NCI-H1930 (cell line): ENCODE measurements at places on chromosomes 2 and 18.

DNA sequence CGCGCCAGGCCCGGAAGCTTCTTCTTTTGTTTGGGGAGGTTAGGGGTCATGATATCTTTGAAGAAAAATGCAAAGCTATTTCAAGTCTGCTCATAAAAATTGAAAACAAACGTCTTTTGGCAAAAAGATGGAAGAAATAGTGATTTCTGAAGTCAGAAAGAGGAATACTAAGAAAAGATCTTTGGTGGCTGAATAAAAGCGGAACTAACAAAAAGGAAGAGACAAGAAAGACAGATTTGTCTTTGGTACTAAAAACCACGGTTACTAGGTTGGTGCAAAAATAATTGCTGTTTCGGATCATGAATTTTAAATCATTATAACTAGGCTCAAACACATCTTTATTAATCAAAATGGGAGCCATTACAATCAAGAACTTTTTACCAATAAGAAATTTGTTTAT, 164.6 kb upstream of the TRIB2 start:
- DNase-seq: no peak

- DNase-seq: no peak
Measured at GRCh38 chr2:58206785-58207184, 34.3 kb downstream of the FANCL start.

DNA sequence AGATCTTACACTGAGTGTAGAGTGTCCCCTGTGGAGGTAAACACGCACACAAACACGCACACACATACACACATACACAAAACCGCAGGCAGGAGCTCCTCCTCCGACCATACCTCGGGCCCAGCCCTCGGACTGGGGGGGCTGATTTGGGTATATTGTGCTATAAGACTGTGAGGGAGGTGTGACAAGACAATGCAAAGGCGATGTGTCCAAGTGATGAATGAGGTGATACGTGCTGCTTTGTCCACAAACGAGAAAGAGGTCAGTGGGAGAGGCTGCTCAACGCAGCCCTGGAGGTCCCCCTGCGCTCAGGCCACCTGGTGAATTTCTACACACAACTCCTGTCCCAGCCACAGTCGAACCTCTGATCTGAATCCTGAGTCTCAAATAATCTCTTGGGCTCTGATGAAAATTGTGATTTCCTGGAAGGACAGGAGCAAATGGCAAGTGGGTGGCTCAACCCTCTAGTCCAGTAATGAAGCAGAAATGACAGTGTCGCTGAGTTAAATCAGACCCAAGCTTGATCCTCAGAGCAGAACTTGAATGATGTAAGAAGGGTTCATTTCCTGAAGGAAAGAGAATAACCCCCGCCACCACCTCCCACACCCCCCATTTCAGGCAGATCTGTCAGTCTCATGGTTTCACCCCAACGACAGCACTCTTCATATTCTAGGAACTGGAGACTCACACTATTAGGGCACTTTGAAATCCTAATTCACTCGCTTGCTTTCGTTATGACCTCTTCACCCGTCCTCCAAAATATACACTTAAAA, 48.9 kb upstream of the ASXL2 start:
- no peak for DNase-seq

DNA sequence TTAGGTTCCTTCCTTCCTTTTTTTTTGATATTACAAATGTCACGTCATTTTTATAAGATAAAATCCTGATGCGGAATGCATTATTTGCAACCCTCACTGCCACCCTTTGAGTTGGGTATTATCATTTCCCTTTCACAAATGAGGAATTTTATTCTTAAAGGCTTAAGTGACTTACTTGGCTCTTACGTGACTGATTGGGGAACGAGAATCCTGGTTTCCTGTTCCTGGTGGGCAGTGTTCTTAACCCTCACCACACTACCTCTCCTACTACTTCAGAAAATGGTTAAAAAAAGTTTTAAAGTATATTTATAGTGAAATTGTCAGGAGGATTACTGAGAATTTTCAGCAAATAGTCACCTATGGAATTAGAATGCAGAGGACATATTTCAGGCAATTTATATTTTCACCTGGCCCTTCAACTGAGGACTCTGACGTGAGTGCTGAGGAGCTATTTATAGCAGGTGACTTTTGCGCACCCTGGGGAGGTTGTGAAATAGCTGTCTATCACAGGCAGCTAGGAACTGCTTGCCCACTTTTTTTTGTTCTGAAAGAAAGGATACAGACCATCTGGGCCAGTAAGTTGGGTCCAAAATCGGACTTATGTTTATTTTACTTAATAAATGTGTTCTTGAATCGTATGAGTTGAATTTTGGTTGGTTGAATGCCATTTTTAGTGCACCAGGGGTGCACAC, 18.7 kb upstream of the RASGRP3 start:
- DNase-seq: no peak

GRCh38 chr18:26457195-26457594, 91.2 kb downstream of the KCTD1 start:
- no peak for DNase-seq

GRCh38 chr2:108316461-108317258, 28.0 kb downstream of the SULT1C2 start:
- DNase-seq: no peak

DNA sequence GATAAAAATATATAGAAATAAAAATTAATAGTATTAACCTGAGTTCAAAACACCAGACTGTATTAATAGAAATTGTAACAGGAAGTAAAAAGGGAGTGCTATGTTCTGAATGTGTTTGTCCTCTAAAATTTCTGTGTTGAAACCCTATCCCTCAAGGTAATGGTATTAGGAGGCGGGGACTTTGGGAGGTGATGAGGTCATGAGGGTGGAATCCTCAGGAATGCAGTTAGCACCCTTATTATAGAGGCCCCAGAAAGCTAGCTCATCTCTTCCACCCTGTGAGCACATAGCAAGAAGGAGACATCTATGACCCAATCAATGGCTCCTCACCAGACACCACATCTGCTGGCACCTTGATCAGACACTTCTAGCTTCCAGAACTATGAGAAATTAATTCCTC, 124.5 kb downstream of the CMPK2 start:
- no peak for DNase-seq
